Activated B cell treated with CpG ODN at 0.5 μM for 24 hours (primary cell): ENCODE measurements at places on chromosomes 12 and 14. TPM values are rescaled to one million over a fixed set of nuclear protein-coding genes. Genes with fewer than 3 reads are reported as not detected.

Gene COQ5
- total RNA-seq: 25.3 and 29.5 TPM in 2 replicates

Gene MAGOHB
- total RNA-seq: 25.0 and 28.8 TPM in 2 replicates

Gene CABP1
- total RNA-seq: 0.27 TPM in 1 of 2 replicates, not detected in the other

Gene PLEK2
- total RNA-seq: not detected in 2 replicates

Gene TESPA1
- 31.5 and 35.5 TPM in 2 replicates for total RNA-seq

Gene CLEC4D
- not detected in 2 replicates for total RNA-seq

Gene FGF6
- not detected in 2 replicates for total RNA-seq

DNA sequence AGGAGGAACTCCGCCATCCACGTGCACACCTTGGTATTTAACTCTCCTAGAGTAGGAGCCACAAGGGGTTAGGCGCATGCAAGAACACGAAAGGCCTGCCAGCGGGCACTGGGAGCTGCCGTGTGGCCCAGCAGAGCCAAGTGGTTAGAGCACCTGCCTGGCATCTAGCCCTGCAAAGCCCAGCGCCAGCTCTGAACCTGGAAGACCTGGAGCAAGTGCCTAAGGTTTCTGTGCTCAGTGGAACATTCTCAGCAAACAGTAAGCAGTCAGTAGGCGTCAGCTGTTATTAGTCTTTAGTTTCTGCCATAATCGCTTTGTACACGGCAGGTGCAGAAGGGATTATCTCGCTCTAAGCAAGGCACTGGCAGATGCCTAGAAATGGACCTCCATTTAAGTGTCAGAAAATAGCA is 55.4 kb downstream of the SETD3 start:
- DNase-seq: no peak

DNA sequence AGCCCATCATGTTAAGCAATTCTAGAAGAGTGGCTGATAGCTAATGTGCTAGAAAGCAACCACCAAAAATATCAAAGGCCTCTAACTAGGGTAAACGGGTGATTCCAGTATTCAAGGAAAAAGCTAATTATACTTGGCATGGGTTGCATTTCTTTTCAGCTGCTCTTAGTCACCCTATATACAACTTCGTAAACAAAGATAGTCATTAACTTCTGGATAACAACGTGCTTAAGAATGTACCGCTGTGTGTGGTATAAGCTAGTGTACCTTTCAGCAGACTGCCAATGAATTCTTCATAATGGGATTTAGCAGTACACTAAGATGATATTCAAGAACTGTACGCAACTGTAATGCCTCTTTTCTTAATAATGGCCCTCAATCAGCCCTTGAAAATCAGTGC is 42.2 kb upstream of the SLC6A13 start:
- DNase-seq: no peak

- no peak for DNase-seq
Observed at GRCh38 chr14:75697386-75697785, 36.3 kb downstream of the TTLL5 start.

DNA sequence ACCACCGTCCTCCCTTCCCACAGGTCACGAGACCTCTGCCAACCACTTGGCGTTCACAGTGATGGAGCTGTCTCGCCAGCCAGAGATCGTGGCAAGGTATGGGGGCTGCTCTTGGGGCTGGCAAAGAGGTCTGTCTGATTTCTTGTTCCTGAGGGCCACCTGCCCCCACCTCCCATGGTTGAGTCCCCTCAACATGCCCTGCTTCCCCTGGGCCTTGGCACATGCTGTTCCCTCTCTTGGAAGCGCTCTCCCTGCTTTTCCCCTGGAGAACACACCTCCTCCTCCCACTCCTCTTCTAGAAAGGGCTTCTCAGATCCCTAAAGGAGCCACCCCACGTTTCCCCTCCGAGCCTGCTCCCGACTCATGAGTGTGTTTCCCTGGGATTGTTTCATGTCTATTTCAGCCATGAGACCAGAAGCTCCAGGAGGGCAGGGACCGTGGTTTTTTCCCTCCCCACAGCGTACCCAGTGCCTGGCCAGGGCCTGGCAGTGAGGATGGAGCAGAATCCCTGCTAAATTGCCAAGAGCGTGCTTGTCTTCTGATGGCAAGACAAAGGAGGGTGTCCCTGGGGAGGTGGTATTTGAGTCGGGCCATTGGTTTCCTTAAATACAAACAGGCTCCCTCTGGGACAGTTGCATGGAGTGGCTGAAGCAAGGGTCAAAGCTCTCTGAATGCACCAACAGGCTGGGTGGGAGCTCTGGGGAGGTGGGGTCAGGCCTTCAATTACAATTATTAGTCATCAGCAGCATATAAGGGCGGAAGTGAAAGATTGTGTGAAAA is 34.1 kb downstream of the CYP46A1 start:
- DNase-seq: no peak

GRCh38 chr12:5247144-5247543 is 184.8 kb upstream of the NTF3 start:
- no peak for DNase-seq

- no peak for DNase-seq
Observed at GRCh38 chr14:65560340-65561027, 148.0 kb downstream of the FUT8 start.

DNA sequence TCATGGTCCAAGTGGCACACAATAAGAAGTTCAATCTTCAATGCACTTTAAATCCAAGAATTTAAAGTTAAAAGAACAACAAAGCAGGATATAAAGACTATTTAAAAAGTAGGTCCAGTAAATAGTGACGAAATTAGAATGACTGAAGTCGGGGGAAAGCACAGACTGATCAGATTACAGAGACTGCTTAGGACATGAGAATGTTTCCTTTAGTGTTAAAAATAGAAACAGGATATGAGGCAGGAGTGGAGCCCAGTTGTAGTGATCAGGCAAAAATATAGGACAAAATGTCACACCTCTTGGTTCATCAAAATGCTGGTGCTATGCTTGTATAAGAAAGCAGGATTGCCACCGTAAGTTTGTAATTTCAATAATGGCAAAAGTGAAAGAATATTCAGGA is 52.2 kb upstream of the CD163 start:
- no peak for DNase-seq

- DNase-seq: no peak
Observed at GRCh38 chr14:74048281-74048680, 29.1 kb downstream of the BBOF1 start.

DNA sequence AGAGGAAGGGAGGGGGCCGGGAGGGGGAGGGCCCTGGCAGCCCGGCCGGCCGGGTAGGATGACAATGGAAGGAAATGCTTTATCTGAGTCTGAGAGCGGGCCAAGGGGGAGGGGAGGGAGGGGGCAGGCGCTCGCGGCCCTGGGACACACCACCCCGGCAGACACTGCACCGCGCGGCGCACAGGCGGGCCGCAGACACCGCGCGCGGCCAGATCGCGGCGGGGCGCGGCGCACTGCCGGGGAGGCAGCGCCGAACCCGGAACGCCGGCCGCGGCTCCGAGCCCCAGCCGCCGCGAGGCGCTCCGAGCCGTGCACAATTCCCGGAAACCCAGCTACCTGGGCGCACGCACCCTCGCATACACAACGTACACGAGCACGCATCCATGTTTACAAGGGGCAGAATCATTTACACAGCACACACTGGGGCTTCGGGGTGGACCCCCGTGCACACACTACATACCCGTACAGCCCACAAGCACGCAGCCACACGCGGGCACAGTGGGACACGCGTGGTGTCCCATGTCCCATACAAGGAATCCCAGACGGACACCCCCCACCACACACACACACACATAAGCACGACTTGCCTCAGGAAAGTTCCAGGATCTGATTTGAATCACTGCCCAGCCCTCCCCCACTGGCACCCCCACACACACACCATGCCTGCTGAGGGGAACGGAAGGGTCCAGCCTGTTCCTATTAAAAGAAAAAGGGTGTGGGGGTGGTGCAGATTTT is at the start of gene HDAC7:
TSS of gene HDAC7 (minus strand) at position 8 of the 735 bp plus-strand sequence. CDS start 118 bp downstream, outside the sequence.
- peak; percentile 57 for DNase-seq

DNA sequence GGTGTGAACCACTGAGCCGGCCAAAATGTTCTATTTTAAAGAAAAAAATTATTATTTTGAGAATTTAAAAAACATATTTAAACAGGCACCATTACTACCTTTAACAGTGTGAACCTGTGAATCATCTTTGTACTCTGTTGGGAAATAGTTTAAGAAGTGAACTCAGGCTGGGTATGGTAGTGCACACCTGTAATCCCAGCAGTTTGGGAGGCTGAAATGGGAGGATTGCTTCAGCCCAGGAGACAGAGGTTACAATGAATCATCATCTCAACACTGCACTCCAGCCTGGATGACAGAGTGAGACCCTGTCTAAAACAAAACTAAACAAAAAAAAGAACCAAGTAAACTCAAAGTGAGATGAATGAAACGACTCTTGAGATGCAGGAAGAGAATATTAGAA is 3.1 kb upstream of the WDR89 start:
- no peak for DNase-seq

- DNase-seq: no peak
Observed at GRCh38 chr12:49231878-49232655, 32.8 kb upstream of the TUBA1C start.

DNA sequence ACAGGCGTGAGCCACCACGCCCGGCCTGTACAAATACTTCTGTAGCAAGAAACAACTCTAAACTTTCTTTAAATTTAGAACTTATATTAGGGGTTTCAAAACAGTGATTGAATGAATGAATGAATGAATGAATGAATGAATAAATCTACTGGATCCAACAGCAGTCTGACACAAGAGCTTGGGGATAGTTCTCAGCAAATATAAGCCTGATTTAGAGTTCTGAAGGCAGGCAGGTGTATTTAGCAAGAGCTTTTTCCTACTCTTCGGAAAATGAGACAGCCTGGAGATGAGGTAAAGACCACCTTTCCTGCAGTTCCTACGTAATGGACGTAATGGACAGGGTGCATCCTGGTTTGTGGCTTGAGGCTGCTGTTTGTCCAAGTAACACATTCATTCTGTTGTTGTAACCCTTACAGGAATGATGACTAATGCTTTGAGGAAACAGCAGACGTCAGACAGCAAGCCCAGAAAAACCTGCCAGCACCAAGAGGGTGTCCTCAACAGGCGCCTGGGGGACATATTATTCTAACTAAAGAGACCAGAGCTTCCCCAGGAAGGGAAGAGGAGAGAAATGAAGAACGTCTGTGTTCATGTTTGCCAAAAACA is 277.4 kb upstream of the SOX5 start:
- no peak for DNase-seq

DNA sequence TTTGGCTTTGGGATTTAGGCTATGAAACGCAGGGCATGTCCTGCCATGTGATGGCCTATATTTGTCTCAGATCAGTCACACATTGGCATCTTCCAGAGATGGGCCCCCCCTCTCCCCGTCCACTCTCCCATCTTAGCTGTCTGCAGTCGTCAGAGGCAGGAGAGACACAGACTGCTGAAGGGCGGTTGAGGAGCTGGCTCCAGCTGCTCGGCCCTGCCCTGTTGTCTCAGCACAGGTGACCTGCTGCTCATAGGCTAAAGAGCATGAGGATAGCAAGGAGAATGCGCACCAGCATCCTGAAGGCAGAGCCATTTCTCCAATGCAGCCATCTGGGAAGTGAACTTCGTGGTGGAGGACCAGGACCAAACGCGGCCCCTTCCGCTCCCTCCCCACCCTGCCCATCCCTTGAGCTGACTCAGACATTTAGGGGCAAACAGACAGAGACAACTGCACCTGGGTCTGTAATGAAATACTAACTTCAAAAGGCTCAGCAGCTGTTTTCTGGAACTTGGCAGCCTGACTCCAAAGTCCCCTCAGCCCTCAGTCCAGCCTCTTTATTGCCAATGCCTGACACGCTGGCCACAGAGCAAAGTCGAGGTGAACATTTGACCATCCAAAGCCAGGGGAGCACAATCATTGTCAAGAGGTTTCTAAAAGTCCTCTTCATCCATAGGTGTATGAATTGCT is 22.3 kb downstream of the FZD10 start:
- no peak for DNase-seq
